ENCODE measurements at places on chromosomes 4 and X.

- no peak for DNase-seq
These were observed 77.1 kb upstream of the RXFP1 start for GRCh38 chr4:158444621-158445020.

- DNase-seq: peak; percentile 93
These were observed 71.6 kb downstream of the PPARGC1A start for GRCh38 chr4:23818097-23818885.

GRCh38 chr4:40462326-40462725 lies 127.2 kb downstream of the CHRNA9 start:
- DNase-seq: no peak

DNA sequence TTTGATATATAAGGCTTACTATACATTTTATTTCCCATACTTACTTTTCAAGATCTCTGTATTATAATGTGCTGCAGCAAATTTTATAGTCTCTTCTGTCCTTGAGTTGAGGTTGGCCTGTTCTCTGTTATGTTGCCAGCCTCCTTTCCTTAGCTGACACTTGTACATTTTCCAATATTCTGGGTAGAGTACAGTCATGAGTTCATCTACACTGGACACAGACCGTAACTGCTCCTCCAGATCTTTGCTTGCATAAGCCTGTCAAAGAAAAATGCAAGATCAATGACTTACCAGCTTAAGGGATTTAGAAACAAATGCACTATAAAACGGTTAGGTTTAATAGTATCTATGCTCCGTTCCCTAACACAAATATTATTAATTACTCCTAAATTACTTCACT lies 63.2 kb downstream of the VEGFC start:
- DNase-seq: no peak

DNA sequence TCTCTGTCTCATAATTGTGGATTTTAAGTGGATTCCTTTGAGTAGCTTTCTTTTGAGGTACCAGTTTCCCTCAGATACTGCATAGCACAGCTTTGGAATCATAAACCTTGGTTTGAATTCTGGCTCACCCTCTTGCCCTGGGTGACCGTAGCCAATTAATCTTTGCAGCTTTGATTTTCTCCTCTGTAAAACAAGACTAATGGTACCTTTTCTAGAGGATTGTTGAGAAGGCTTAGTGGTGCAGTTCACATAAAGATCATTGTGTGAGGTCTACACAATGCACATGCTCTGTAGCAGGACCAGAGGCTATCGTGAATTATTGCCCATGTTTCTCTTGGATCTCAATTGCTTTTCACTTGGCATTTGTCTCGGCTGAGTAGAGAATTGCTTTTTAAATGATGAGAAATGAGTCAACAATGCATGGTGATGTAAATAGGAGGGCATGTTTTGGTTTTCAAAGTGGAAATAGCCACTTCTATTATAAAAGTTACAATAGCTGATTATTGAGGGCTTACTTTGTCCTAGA lies 47.9 kb downstream of the TMEM131L start:
- DNase-seq: no peak

DNA sequence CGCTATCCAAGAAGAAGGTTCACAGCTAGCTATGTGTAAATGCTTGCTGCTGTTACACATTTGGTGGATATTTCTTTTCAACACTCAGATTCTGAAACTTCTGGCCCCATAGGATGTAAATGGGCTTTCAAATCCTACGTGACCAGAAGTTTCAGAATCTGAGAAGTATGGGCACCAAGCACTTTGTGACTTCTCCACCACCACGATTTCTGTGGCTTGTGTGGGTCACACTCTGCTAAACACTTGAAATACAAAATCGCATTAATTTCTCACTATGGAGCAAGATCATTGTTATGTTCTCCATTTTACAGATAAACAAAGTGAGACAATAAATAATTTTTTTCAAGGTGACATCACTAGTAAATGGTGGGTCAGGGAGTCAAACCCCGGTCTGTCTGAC lies 259.4 kb upstream of the JADE1 start:
- DNase-seq: no peak

- no peak for DNase-seq
These were observed 247.3 kb downstream of the SPATA18 start for GRCh38 chr4:52298444-52298843.

DNA sequence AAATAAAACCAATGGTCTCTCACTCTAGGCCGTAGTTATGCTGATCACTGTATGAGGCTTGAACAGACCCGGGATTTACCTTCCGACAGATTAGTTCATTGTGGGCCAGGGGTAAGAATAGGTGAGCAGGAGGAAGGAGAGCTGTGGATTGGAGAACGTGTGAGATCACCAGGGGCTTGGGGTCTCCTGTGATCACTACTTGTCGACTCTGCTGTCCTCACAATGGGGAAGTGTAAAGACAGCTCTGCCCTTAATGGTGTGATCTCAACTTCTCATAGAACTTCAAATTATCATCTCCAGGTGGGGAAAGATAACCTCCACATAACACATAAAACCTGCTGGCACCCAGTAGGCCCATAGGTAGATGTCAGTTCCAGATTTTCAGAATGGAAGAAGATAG lies 56.2 kb upstream of the RPS6KA3 start:
- DNase-seq: no peak

DNA sequence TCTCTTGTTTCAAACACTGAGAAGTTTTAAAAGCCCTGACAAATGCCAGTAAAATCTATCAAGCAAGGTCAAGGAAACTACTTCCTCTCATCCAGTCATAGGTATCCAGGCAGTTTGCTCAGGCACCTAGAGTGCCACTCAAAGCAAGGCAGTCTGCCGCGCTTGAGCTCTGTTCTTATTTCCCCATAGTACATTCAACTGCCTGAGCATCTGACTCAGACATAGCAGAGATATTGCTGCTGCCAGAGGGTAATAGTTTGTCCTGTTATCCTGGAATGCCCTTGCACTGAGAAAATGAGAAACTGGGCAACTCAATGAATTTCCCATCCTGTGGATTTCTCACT lies 16.1 kb upstream of the ATP8A1 start:
- DNase-seq: no peak

DNA sequence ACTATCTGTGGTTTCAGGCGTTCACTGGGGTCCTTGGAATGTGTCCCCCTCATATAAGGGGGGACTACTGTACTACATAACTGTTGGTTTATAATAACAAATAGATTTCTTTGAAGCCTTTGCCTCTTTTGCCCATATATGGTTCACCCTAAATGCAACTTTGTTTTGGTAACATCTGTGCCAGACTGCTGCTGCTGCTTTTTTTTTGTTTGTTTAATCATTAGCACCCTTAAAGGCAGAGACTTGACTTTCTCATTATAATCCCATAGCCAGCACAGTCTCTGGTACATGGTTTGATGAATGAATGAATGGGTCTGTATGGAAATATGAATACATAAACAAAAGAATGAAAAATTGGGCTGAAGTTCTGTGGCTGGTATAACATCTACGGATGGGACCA lies 80.2 kb upstream of the LHFPL1 start:
- no peak for DNase-seq

DNA sequence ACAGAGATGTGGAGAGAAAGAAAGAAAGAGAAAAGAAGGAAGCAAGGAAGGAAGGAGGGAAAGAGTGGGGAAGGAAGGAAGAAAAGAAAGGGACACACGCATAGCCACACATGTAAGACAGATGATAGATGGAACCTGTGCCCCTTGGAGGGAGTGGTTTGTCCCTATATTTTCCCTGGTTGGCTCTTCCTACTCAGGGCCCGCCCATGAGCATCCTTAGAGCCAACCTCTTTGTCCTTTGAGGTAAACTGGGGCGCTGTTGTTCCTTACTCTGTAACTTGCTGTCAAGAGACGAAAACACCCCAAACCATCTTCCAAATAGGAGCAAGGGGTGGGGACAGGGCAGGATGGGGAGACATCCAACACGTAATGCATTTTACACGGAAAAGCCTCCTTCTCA lies 220.9 kb downstream of the MAML3 start:
- no peak for DNase-seq

- no peak for DNase-seq
These were observed 565.7 kb upstream of the SMIM31 start for GRCh38 chr4:164188236-164188635.

- no peak for DNase-seq
These were observed 245.7 kb downstream of the ANTXR2 start for GRCh38 chr4:79827283-79827682.

DNA sequence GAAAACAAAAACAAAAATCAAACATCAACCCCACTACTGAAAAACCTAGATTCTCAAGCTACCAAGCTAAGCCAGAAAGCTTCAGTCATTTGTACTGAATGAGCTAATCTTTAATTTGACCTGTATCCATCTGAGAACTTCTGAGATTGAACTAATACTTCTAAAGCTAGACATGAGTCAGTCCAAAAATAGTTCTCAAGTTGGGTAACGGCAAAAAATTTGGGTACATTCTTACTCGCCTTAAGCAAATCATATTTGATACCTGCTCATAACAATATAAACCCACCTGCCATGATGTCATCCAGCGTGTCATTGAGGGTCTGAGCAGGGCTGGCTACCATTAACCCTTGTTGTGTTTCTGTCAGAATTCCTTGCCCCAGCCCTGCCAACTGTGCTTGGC lies 69.7 kb upstream of the COX18 start:
- no peak for DNase-seq

GRCh38 chrX:71618303-71618721 lies at the start of gene CXCR3:
Gene CXCR3 (minus strand): TSS chrX:71618511. CDS start chrX:71618449, 62 bp downstream.
- DNase-seq: no peak

GRCh38 chrX:51496501-51497291 lies at the start of gene NUDT11:
Gene NUDT11 (minus strand): TSS chrX:51496592. CDS start chrX:51496444, 148 bp downstream.
- DNase-seq: no peak

- no peak for DNase-seq
These were observed 1.6 kb downstream of the GAB1 start for GRCh38 chr4:143338313-143338712.

DNA sequence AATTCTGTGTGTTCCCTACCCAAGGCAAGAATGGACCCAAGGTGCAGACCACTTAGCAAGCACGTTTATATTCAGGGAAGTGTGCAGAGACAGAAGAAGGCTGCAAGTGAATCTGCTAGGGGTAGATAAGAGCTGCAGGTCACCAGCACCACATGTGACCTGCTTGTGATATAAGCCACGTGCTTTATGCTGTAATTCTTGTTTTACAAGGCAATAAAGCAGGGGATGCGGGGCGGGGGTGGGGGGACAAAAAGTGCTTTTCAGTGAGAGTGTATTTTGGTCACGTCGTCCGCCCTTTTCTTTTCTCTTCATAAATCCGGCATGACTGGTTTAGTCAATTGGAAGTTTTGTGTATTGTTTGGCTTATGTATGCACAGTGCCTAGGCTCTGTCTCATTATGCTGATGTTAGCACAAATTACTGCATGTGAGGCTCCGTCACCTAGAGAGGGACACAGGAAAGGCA lies 192.7 kb downstream of the RBMX2 start:
- DNase-seq: no peak

DNA sequence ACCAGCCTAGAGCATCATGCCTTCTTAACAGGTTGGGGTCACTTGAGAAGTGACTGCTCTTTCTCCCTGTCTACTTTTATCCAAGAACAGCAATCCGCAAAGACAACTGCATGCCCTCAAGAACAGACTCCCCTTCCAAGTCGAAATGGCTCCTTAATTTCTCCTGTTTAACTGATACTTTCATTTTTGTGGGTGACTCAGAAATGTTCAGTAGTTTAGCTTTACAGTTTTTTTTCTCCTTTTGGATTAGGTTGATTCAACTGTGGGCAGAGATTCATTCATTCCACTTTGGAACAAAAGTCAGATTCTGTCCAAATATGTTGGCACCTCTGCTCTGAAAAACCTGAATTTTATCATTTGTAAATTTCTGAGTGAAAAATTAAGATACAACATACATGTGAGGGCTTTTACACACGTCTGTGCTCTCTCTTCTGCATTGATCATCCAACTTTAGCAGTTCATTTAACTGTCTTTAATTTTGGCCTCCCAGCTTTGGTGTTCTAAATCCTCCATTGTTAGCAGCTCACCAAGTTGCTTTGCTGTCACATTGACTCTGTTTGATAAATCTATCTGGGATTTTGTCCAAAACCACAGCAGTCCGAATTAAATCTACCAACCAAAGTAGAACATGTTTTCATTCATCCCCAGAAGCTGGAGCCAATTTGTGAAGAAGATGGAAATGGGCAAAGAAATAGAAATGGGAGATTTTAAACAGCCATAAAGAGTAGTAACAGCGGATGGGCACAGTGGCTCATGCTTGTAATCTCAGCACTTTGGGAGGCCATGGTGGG lies 50.0 kb downstream of the HOPX start:
- DNase-seq: no peak

GRCh38 chrX:32966821-32967355 lies 244.5 kb downstream of the DMD start:
- peak; percentile 49 for DNase-seq

GRCh38 chr4:147984065-147984777 lies 252.3 kb downstream of the ARHGAP10 start:
- DNase-seq: no peak

DNA sequence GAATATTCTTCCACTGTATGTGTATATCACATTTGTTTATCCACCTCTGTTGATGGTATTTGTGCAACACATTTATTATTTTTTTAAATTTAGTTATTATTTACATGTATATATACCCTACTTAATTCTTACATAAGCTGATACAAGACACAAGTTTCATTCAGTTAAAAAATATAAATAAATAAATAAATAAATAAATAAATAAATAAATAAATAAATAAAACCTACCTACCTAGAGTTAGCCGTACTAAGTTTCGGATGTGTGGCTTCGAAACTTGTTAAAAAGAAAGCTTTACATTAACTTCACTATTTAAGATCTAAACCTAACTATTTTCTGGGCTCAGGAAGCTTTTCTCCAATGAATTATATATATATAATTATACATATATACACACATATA lies 23.3 kb upstream of the REPS2 start:
- DNase-seq: no peak

- DNase-seq: no peak
These were observed 117.9 kb upstream of the HAND2 start for GRCh38 chr4:173647902-173648301.

GRCh38 chr4:168713253-168713652 lies 216.4 kb downstream of the PALLD start:
- DNase-seq: peak; percentile 59

GRCh38 chr4:93132631-93133030 lies 695.9 kb upstream of the ATOH1 start:
- DNase-seq: no peak

GRCh38 chr4:90237751-90238530 lies 110.7 kb downstream of the CCSER1 start:
- no peak for DNase-seq

DNA sequence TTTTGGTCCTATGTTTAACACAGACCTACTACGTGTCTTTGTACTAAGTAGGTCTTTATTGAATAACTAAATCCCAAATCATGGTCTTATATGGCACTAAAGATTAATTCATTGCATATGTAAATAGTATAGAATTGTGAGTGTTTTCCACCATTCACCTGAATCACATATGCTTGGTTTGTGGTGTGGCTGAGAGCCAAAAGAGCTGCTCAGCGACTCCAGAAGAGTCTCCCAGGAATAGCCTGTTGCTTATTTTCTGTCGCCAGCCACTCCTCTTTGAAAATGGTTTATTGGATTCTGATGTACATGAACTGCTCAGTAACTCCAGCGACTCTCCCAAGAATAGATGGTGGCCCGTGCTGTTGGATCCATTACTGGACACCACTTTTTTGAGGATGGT lies 184.5 kb downstream of the CLCN4 start:
- DNase-seq: no peak

Data from NCI-H2081 treated with DMSO at 0.1 percent for 48 hours (cell line).